Adipose tissue (tissue), 3 donors: ENCODE measurements at places on chromosomes 7 and 10. TPM values are rescaled to one million over a fixed set of nuclear protein-coding genes. Genes with fewer than 3 reads are reported as not detected.

Gene NEUROD6
- not detected for polyA plus RNA-seq

Gene PNLIP
- 1.4 TPM for polyA plus RNA-seq

Gene CUBN
- polyA plus RNA-seq, result 0.56 TPM

Gene ZNF777
- 8.1 TPM for polyA plus RNA-seq

Gene MOGAT3
- not detected for polyA plus RNA-seq

Gene MMP21
- polyA plus RNA-seq, result 0.10 TPM

Gene OR9A4
- polyA plus RNA-seq, result not detected

Gene DMBT1
- polyA plus RNA-seq, result 0.11 TPM

Gene GJD4
- polyA plus RNA-seq, result not detected

Gene PRPS1L1
- not detected for polyA plus RNA-seq

Gene NDUFB2
- 407 TPM for polyA plus RNA-seq

Gene FEZF1
- not detected for polyA plus RNA-seq

Gene ANKRD22
- polyA plus RNA-seq, result 14.7 TPM

Gene GIMAP1
- 10.1 TPM for polyA plus RNA-seq

Gene CARD11
- 0.74 TPM for polyA plus RNA-seq
